AG08396 (cell line): ENCODE measurements at places on chromosomes 3 and 15.
A peak's percentile ranks its signal among the peaks of the same experiment; 100 is the strongest.

DNA sequence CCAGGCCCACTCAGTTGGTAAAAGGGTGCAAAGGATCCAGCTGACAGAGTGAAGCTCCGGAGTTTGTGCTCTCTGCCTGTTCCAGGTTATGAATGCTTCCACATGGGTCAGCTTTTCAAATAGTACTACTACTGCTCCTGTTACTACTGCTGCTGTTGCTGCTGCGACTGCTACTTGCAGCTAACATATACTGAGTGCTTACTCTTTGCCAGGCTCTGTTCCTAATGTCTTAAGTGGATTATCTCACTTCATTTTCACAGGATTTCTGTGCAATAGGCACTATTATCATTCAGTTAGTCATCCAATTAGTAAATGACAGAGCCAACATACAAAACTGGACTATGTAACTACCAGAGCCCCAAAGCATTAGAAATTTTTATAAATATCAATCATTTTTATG, 106.5 kb downstream of the IQCH start:
- no peak for DNase-seq

- DNase-seq, result no peak
Measured at GRCh38 chr3:37582086-37582485, 279.6 kb upstream of the CTDSPL start.

DNA sequence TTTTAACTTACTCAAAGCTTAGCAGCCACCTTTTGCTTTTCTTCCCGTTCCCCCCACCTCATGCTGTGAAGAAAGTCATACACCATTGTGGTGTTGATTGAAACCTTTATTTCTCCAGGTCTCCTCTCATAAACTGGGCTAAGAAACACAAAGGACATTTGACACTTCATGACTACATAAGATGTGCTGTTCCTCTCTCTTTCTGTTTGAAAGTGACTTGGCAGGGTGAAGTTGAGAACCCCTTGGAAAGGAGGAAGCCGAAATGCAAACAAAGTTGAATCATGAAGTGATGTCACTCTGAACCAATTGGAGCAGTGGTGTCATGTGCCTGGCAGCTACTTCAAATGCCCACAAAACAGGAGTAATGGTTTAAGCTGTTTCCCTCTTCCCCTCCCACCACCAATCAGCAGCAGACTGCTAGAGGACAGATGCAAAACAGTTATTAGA, 174.7 kb downstream of the IGF1R start:
- DNase-seq, result peak; percentile 79

GRCh38 chr15:66866656-66867055, 164.6 kb downstream of the SMAD6 start:
- no peak for DNase-seq
